ENCODE measurements at places on chromosomes 2 and 18.

GRCh38 chr2:26559556-26559955 is 81.6 kb downstream of the CIB4 start:
- ATAC-seq, result no peak

GRCh38 chr2:61233581-61233980 is 71.6 kb downstream of the C2orf74 start:
- ATAC-seq, result no peak

DNA sequence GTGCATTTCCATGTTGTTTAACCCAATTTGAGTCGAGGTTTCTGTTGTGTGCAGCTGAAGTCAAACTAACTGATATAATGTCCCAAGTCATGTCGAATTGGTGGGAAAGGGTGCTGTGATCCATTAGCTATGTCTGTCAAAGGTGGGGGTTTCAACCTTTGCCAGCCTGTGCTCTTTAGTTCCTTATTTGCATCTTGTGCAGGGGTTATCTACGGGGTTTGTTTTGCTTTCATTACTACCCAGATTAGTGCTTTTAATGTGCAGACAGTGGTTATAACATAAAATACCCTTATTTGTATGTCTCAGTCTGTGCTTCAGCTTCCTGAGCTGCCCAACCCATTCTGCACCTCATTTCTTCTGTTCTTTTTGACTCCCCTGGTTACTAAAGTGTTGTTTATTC is 271.9 kb upstream of the CXCR4 start:
- no peak for ATAC-seq

DNA sequence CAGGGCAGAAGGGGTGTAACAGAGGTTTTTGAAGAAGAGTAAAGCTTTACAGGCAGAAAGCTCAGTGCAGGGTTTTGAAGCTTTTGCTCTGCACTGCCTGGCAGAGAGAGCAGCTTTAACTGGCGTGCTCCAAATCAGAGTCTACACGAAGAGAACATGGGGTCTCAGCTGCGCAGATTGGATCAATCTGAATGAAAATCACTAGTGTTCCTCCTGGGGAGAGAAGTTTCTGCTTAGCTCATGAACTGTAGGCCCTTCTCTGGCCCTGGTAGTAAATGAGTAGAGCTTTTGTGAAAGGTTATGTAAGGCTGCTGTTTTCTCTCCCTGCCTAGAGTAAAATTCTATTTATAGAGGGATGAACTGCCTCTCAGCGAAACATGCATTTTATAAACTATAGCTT is 13.6 kb downstream of the DCC start:
- ATAC-seq, result no peak

GRCh38 chr2:51706220-51706619 is 674.3 kb upstream of the NRXN1 start:
- ATAC-seq, result no peak

All from SK-N-SH treated with all-trans-retinoic acid at 6 μM for 48 hours (cell line).